ENCODE measurements at places on chromosomes 4 and X. TPM values are rescaled to one million over a fixed set of nuclear protein-coding genes. Genes with fewer than 3 reads are reported as not detected.

- DNase-seq, result no peak
Measured at GRCh38 chr4:40070387-40070786, 13.7 kb downstream of the N4BP2 start.

Gene NRK
- total RNA-seq, result 0.73 TPM

Gene TRIM2
- 20.2 TPM for total RNA-seq

Gene SNX25
- 9.2 TPM for total RNA-seq

GRCh38 chrX:119686087-119686691 is 6.8 kb downstream of the SEPTIN6 start:
- no peak for DNase-seq

DNA sequence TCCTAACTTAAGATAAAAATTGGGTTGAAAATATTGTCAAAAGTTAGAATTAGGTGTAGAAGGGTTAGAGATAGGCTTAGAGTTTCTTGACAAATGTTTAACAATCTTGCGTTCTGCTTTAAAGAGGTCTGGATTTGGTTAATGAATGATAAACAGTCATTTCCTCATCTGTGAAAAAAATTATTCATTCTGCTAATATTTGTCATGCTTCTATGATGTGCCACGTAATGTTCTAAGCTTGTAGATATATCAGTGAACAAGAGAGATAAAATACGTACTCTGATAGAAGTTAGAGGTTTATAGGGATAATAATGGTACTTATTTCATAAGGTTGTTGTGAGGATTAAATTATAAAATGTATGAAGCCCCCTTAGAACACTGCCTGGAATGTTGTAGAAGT is 443.0 kb upstream of the GALNT7 start:
- peak; percentile 66 for DNase-seq

Gene SLC6A14
- total RNA-seq, result not detected

- peak; percentile 39 for DNase-seq
Measured at GRCh38 chr4:123649645-123650391, 253.2 kb downstream of the SPRY1 start.

Gene GUCY1B1
- total RNA-seq, result 3.1 TPM

GRCh38 chr4:8230033-8230432 is 30.9 kb downstream of the SH3TC1 start:
- no peak for DNase-seq

Gene MAGEC2
- not detected for total RNA-seq

Gene GLUD2
- total RNA-seq, result 0.40 TPM

DNA sequence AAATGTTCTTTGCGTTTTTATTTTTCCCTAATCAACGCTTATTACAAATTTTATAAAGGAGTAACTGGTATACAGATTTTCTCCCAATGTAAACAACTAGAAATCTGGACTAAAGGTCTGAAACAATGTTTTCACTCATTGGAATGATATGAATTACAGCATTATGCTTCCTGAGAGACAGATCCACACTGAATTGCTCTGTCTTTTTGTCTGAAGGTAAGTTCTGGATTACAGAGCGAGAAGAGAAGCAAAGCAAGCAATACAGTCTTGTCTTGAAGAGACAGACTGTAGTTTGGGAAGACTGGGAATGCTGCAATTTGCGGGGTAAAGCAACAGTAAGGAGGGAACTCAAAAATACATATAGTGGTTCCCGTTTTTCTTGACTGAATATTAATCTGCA is 262.2 kb upstream of the PABPC4L start:
- no peak for DNase-seq

Gene RP2
- total RNA-seq, result 12.4 TPM

GRCh38 chr4:8123389-8123788 is 35.2 kb downstream of the ABLIM2 start:
- no peak for DNase-seq

Gene MAGEB2
- not detected for total RNA-seq

DNA sequence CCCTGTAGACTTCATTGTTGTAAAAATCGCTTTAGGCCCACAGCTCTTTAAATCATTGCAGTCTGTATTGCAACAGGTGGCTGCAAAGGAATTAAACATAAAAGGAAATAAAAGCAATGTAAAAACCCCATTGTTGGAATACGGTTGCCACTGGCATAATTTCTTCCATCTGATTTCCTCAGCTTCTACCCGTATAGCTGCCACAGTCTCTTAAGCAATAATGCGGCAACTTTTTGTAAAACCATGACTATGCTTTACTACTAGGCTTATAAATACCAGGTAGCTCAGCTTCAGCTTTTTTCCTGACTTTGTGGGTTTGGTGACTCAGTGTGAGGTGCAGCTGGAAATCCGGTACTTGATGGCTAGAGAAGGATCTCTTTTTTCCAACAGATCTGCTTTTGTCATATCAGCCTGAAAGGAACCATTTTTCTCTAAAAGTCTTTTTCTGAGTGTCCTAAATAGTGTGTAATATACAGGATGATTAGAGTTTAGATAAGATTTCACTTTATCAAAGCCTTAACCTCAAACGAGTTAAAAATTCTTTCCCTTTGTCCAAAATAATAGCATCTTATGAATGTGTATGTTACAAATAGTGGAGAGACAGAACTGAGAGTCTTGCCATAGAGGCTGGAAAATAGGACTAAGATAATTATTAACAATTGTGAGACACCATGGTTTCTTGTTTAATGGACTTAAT is 268.0 kb downstream of the ADGRL3 start:
- DNase-seq, result peak; percentile 99

DNA sequence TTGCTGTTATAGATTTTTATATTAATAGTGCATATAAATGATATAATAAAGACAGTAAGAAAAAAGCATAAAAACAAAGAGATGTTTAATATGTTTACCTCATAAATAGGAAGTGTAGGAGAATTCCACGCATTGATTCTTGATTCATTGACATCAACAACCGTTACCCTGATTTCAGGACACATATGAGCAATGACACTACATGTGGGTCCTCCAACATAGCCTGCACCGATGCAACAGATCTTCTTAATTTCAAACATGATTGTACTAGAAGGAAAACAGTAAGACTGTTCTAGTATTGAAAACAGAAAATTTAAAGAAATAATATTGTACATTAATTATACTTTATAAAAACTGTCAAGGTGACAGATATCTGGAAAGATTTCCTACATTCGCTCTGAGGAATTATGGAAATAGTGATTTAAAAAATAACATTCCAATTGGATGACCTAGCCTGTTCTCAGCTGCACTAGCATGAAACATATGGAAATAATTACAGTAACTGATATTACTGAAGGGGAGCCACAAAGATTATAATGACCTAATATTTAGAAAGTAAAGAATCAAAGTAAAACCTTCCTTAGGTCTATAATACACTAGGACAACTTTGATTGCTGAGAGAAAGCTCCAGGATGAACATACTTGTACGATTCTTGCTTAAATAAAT is 5.9 kb downstream of the UGDH start:
- peak; percentile 6 for DNase-seq
